ENCODE measurements at places on chromosomes 11 and 22. TPM values are rescaled to one million over a fixed set of nuclear protein-coding genes. Genes with fewer than 3 reads are reported as not detected.

NAGA gene
- 21.6 TPM for total RNA-seq

DCHS1 gene
- 29.0 TPM for total RNA-seq

RAB36 gene
- total RNA-seq: 2.3 TPM

NAALADL1 gene
- total RNA-seq: 9.0 TPM

PTPN5 gene
- 0.69 TPM for total RNA-seq

SCGB1D2 gene
- total RNA-seq: not detected

MYEOV gene
- 4.2 TPM for total RNA-seq
